CD4-positive, alpha-beta T cell (primary cell): ENCODE measurements at places on chromosomes 13 and 19. TPM values are rescaled to one million over a fixed set of nuclear protein-coding genes. Genes with fewer than 3 reads are reported as not detected.

Gene SIGLEC5
- total RNA-seq, result not detected

Gene IL12RB1
- 20.5 TPM for total RNA-seq

Gene LILRB5
- not detected for total RNA-seq

Gene CLEC17A
- not detected for total RNA-seq

Gene SHC2
- 0.36 TPM for total RNA-seq

Gene ZNF540
- total RNA-seq, result 11.6 TPM

- no peak for DNase-seq
Measured at GRCh38 chr13:69010789-69011188, 1096.8 kb upstream of the ATXN8OS start.

DNA sequence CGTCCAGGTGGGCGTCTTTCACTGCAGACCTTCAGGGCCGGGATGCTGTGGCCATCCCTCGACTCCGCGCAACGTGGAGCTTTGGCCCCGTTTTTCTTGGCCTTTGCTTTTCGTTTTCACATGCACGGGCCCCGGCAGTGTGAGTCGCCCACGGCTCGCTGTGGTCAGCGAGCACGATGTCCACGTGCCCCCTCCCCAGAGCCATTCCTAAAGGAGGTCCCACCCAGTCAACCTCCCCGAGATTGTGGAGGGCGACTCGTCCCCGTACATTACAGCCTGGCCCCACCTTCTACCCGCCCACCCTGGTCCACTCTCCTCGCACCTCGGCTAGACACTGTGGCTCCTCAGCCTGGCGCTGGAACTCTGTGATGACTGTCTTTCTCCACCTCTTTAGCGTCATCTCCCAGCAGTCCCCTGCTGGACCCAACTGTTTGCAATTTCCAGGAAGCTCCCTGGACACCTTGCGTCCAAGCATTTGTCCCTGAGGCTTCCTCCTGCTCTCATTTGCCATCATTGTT lies 405 bp downstream of the ZNF446 start:
- DNase-seq, result no peak

DNA sequence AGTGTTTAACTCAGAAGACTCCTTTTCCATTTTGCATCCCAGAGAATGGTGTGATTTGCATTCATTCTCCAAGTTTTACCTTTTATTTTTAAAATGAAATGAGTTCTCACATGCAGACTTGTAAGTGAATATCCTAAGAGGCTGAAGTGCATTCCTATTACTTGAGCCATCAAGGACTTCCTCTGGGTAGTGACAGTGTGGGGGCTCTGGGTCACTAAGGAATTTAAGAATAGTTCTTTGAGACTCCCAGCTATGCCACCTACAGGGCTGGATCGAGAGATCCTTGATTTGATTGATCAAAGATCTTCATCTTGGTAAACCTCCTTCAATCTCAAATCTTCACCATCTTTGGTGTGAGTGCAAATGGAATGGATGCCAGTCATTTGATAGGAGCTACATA lies 36.3 kb upstream of the SLC10A2 start:
- no peak for DNase-seq

DNA sequence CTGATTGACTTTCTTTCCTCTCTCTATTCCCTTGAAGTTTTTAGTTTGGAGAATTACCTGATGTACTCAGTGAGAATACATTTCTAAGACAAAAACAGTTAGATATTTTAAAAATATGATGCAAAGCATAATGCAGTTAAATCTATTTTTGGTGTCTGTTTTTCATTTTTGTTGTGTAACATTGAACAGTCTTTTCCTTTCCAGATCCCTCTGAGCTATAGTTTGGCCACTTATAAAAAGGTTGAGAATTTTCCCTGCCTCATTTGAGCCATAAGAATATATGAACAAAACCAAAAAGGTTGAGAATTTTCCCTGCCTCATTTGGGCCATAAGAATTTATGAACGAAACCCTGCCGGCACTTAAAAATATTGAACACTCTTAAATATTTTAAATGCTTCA lies 57.0 kb upstream of the IPO5 start:
- DNase-seq, result no peak

DNA sequence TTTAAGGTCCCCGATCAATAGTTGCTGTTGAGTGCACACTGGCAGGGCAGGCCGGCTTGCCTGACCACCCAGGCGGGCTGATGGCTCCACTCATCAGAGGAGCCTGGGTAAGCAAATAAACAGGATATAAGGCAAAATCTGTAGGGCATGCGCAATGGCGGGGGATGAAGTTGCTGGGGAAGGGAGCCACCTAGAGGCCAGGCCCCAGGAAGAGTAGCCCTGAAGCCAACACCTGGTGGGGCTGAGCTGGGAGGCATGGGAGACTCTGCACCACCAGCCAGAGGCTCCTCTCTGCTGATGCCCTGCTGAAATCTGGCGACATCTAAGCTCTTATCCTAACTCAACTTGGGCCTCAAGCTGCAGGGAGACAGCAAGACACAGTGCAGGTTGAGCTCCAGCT lies 324.3 kb downstream of the ZNF536 start:
- no peak for DNase-seq

DNA sequence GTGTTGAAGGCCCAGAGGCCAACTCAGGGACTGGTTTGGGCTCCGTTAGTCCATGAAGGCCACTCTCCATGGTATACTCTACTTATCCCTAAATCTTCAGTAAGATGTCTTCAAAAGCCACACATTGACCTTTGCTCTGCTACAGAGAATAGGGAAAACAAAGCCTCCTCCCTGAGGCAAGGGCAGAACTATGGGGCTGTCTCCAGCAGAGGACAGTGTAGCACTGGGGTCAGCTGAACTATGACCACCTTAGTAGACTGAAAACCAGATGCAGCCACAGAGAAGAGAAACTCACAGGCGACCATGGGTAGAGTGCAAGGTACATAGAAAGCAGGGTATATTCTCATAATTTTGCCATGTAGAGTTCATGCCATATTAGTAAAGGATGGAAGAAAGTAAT lies 587.4 kb downstream of the LMO7 start:
- no peak for DNase-seq

DNA sequence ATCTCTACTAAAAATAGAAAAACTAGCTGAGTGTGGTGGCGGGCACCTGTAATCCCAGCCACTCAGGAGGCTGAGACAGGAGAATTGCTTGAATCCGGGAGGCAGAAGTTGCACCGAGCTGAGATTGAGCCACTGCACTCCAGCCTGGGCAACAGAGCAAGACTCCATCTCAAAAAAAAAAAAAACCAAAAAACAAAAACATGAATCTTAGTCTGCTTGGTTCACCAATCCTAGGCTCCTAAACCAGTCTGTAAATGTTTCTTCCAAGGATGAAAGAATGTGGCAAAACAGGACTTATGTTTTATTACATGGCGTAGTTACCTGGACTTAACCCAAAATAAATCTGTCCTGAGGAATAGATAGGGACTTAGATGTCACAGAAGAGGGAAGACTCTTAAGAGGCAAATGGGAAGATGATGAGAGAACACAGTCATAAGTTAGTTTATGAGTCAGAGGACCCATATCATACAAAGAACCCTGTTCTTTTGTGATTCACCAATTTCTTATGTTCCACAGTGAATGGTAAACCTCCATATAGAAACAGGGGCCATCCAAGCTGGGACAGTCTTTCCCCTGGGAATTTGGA lies 6.9 kb upstream of the FBXL3 start:
- DNase-seq, result no peak

DNA sequence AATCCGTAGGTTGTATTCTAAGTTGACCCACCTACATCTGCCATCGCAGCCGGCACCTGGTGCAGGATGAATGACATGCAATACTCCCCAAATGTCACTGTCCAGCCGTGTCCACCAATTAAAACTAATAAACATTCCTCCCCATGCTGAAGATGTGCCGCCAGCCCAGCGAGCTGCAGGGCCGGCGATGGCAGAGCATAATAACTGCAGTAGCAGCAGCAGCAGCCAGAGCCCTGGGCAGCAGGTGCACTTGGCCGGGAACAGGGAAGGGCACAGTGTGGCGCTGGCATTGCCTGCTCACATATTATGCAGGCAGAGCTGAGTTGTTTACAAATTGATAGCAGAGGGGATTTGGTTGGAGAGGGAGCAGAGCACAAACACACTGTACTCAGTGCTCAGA lies 754.9 kb downstream of the OLFM4 start:
- DNase-seq, result no peak

DNA sequence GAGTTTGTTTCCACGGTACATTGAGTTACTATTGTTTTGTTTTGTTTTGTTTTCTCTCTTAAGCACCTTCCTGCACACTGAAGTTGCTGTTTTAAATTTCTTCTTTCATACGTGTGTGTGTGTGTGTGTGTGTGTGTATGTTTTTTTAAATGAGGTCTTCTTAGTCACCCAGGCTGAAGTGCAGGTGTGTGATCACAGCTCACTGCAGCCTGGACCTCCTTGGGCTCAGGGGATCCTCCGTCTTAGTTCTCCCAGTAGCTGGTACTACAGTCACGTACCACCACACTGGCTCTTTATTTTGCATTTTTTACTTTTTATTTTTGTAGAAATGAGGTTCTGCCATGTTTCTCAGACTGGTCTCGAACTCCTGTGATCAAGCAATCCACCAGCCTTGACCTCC lies 20.8 kb upstream of the ZNF429 start:
- DNase-seq, result no peak
